ENCODE measurements at places on chromosomes 12 and 14. TPM values are rescaled to one million over a fixed set of nuclear protein-coding genes. Genes with fewer than 3 reads are reported as not detected.

- DNase-seq: no peak
Measured at GRCh38 chr14:22866874-22867273, 4.7 kb upstream of the LRP10 start.

GRCh38 chr14:93186466-93186865 lies 1.3 kb downstream of the LYSET start:
- DNase-seq: no peak

NCOR2 gene
- polyA plus RNA-seq: 93.3 TPM

LETMD1 gene
- 83.8 TPM for polyA plus RNA-seq
